Caki2 (cell line): ENCODE measurements at places on chromosomes 5 and 9. TPM values are rescaled to one million over a fixed set of nuclear protein-coding genes. Genes with fewer than 3 reads are reported as not detected.
A peak's percentile ranks its signal among the peaks of the same experiment; 100 is the strongest.

Gene TSC1
- total RNA-seq: 7.8 and 8.6 TPM in 2 replicates

- peak; percentile 8 for DNase-seq
These were observed 32.7 kb downstream of the PKD2L2 start for GRCh38 chr5:137921931-137922330.

GRCh38 chr9:112925058-112925641 is 34.5 kb upstream of the SLC46A2 start:
- DNase-seq: peak; percentile 21

Gene TICAM2
- total RNA-seq: 0.72 TPM in 1 of 2 replicates, not detected in the other

DNA sequence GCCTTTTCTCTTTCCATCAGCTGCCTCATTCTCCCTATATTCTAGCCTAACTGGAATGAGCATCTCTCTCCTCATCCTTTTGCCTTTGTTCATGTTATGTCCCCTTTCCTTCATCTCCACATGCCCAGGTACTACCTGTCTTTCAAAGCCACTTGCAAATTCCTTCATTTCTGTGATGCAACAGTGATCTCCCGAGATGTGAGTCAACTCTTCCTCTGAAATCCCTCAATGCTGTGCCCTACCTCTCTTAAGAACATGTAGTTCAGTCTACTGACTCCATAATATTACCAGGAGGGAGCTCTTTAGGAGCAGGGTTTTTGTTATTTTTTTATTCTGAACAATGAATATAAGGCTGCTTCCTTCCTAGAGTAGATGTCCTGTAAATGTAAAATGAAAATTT is 91.6 kb downstream of the ZNF462 start:
- no peak for DNase-seq

Gene NR4A3
- not detected in 2 replicates for total RNA-seq

DNA sequence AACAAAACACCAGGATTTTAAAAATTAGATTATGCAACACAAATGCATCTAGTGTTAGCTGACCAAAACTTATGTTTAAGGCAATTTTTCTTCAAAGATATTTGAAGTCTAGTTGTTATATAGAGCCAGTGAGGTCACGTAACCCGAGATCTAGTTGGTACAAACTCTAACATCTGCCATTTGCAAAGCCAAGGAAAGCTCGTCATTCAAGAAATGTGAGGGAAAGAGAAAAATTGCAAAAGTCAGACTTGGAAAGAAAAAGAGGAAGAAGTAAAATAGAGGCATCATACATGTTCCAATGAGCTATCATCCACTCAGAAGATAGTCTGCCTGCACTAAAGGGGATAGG is 293.4 kb upstream of the PUM3 start:
- no peak for DNase-seq

- DNase-seq: no peak
These were observed 31.7 kb upstream of the MEIKIN start for GRCh38 chr5:131977212-131977604.

DNA sequence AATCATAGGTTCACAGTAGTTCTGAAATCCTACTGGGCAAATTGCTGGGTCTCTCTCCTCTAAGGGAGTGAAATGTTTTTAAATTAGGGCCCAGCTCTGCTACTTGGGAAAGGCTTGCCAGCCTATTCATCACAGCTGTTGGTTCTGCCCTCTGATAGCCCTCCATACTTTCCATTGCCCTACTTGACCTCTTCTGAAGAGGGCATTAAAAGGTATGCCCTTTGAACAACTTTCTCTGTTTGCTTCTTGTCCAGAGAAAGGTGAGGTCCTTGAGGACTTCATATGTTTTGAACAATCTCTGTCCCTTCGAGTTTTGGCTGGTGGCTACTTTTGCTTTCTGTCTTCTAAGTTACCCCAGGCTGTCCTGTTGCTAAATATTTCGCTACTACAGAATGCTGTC is 62.3 kb upstream of the JAK2 start:
- no peak for DNase-seq

DNA sequence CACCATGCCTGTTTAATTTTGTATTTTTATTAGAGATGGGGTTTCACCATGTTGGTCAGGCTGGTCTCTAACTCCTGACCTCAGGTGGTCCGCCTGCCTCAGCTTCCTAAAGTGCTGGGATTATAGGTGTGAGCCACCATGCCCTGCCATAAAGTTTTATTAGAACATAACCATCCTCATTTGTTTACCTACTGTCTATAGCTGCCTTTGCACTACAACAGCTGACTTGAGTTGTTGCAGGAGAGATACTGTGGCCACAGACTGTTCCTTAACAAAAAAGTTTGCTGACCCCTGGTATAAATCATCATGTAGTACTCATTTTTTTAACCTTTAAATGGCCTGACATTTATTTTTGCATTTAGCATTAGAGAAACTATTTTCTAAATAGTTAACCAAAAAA is 31.7 kb downstream of the SNX30 start:
- no peak for DNase-seq

Gene ISL1
- 1.6 and 2.8 TPM in 2 replicates for total RNA-seq

Gene GPR150
- total RNA-seq: 0.17 TPM in 1 of 2 replicates, not detected in the other

DNA sequence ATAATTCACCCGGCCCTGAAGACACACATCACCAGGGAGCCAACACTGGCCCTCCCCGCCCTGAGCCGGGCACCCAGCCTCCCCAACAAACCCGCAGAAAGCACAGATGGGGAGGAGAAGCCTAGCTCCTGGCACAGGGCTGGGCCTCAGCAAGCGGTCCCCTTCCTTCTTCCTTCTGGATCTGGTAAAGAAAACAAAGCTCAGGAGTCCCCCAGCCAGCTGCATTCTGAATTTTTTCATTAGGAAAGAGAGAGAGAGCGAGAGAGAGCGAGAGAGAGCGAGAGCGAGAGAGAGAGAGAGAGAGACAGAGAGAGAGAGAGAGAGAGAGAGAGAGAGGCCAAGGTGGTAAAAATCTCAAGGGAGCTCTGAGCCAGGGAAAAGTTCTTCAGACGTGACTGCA is 195.7 kb downstream of the CRB2 start:
- no peak for DNase-seq

Gene MED22
- total RNA-seq: 25.3 and 62.5 TPM in 2 replicates

Gene PCDHGC4
- not detected in 2 replicates for total RNA-seq

DNA sequence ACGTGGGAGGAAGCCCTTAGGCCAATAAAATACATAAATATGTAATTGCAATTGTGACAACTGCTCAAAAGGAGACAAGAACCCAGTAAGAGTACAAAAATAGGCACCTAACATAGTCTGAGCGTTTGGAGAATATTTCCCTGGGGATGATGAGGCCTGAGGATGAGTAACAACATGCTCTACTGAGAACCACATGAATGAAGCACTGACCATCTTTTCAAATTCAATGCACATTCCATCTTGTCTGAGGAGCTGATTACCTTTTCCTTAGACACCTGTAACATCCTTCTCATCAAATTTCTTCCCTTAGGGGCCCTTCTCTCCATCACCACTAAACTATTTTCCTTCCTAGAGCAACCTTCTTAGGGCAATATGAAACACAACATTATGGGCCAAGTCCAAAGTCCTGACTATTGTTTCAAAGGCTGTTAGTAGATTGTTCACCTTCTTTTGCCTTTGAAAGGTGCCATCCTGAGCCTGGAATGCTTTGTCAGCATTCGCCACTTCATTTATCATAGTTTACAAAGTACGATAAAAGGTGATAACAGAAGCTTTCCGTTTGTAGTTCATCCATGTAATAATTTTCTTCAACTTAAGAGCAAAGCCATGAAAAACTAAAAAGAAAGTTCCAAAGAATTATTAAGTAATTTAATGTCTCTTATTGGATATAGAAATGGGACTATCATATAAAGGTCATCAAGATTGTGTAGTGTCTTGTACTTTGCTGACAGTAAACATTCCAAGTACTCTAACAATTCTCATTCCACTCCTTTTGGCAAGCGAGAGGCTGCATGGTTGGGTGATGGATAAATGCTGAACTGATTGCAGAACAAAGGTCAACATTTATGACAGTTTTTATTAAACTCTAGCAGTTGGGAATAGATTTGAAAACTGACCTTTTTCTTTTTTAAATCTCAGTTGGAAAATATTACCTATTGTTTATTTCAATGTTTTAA is 471.3 kb downstream of the PDE4D start:
- no peak for DNase-seq

DNA sequence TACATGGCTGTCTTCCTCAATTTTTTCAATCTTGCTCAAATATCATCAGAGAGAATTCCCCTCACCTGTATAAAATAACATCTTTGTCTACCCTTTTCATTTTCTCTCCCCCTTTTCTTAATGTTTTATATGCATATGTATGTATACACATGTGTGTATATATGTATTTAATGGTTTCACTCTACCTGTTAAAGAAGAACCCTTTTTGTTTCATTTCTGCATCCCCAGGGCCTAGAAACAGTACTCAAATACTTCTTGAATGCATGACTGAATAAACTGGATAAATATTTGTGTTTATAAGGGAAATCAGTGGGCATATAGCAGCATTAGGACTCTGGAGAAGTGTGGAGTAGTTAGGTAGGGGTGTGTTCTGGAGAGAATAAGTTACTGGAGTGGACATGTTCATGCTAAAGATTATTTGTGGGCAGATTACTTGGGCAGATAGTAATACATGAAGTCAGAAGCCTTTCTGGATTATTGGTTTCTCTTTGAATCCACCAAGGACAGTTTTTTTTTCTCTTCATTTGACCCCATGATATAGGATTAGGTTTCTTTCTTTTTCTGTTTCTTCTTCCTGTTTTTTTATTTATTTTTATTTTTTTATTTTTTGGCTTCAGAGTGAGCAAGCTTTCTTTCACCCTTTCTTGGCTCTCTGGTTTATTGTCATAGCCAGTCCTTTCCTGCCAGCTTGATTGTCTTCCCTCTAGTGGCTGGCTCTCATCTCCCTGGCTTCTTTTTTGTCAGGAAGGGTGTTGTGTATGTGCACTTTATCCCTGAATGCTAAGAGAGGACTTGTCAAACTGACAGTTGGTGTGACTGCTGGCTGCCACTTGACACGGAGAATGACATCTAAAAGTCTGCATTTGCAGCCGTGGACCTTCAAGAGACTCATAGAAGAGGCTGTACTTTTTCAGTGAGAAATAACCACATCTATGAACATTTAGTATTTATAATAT is 89.3 kb downstream of the ZCCHC7 start:
- no peak for DNase-seq

Gene SV2C
- not detected in 2 replicates for total RNA-seq

Gene ACOT12
- total RNA-seq: not detected in 2 replicates

GRCh38 chr9:73080110-73080694 is 71.5 kb upstream of the ANXA1 start:
- DNase-seq: peak; percentile 28

DNA sequence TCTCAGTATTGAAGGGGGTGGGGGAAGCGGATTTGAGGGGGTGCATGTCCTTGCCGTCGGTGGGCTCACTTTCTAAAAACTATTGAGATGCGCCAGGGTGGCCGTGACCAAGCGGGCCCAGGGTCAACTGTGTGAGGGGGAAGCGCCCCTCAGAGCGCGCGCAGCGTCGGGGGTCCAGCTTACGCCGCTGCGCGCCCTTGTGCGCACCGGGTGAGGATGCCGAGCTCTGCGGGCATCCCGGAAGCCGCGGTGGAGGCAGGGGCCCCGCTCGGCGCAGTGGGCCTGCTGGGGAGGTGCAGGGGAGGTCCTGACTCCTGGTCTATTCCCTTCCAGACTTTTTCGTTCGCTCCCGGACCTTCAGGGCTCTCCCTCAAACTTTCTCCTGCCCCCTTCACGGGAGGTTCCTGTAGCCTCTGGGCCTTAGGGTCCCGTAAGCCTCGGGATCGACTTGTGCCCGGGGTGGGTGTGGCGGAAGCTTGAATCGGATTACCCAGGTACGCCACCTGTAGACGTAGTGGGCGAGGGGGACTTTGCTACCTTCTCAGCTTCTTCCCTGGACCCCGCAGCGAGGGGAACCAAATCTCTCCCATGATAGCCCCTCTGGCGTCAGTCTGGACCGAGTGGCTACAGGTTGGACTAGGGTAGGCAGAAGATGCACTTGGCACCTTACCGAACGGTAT is 2.5 kb upstream of the PRDM6 start:
- DNase-seq: no peak

Gene ENTPD8
- not detected in 2 replicates for total RNA-seq

- no peak for DNase-seq
These were observed 160.0 kb downstream of the RMI1 start for GRCh38 chr9:84140535-84141101.

- DNase-seq: no peak
These were observed 205.9 kb upstream of the MSX2 start for GRCh38 chr5:174518512-174518911.

Gene MSX2
- total RNA-seq: 7.5 and 25.3 TPM in 2 replicates

Gene GZMA
- total RNA-seq: not detected in 2 replicates

GRCh38 chr9:112170235-112170634 is 4.9 kb downstream of the SUSD1 start:
- DNase-seq: no peak

GRCh38 chr9:80789831-80790230 is 899.5 kb downstream of the TLE1 start:
- no peak for DNase-seq

- no peak for DNase-seq
These were observed 83.5 kb downstream of the SLC1A1 start for GRCh38 chr9:4573634-4574389.

Gene LIX1
- not detected in 2 replicates for total RNA-seq

- DNase-seq: no peak
These were observed 41.6 kb upstream of the LCP2 start for GRCh38 chr5:170338933-170339779.

DNA sequence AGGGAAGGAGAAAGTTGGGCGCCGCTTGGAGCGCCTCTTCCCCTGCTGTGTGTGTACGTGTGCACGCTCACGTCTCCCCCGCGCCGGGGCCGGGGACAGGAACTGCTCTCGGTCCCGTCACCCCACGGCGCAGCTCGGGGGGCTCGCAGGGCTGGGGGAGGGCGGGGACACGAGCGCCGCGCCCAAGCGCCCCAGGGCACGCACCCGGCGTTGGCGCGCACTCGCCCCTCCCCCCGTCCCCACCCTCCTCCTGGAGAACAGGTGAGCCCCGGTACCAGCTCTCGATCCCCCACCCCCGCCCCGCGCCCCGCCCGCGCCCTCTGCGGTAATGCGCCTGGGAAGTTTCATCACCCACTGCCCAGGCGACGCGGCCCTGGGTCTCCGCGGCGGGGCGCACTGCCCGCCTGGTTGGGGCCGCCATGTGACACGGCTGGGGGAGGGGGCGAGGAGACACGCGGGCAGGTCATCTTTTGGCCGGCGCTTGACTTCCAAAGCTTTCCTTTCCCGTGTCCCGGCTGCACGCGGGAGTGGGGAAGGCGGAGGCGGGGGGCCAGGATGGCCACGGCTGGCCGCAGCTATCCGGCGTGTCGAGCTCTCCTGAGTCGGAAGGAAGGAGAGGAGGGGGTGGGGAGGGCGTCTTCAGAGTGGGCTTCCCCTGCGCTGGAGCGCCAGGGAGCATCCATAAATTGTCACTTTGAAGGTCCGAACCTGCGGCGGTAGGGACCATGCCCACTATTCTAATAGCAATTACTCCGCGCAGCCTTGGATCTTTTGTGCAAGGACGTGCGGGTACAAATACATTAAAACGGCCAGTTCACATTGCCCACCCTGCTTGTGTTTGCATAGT is 1.5 kb upstream of the STC2 start:
- DNase-seq: peak; percentile 87

Gene FBN2
- total RNA-seq: not detected in 2 replicates

GRCh38 chr9:4281676-4282075 is 18.2 kb downstream of the GLIS3 start:
- no peak for DNase-seq

GRCh38 chr5:168417731-168418429 is 68.4 kb upstream of the RARS1 start:
- DNase-seq: no peak

- no peak for DNase-seq
These were observed 396.7 kb downstream of the KCTD16 start for GRCh38 chr5:144567421-144567780.

- DNase-seq: no peak
These were observed 31.3 kb downstream of the RAI14 start for GRCh38 chr5:34687269-34688011.
